ELR (cell line): ENCODE measurements at places on chromosomes 1 and 21.

- peak; percentile 69 for DNase-seq
These were observed 153.5 kb downstream of the HLX start for GRCh38 chr1:221032637-221033280.

- peak; percentile 69 for DNase-seq
These were observed 206.8 kb upstream of the TMEM51 start for GRCh38 chr1:14946684-14947238.

DNA sequence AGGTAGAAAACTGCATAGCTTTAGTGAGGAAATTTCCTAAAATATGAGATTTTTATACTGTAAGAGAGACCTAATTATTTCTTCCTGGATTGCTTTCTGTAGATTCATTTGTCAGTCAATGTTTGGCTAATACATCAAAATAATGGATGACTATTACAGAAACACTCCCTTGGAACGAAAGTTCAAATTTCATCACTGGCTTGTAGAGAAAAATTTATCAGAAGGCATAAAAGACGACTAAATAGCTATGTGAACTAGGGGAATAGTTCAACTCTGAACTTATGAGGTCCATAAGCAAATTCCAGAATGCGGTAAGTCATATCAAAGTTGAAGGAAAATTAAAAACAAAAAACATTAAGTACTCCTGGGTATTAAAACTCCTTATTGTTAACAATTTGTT is 36.0 kb downstream of the WNT2B start:
- peak; percentile 63 for DNase-seq

DNA sequence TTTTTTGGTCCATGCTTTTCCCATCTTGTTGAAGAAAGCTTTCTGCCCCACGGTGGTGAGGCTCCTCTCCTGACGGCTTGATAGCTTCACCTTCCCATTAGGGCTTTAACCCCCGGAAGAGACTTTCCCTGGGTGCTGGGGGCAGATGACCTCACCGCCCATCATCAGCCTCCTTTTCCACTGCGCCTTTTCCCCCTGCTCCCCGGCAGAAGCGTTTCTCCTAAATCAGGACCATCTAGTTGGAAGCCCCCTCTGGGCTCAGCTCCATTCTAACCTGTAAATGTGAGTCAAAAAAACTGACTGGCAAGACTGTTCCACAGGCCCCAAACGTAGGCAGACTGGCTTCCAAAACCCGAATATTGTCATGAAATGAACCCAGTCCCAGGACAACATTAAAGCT is 6.7 kb downstream of the POFUT2 start:
- no peak for DNase-seq

GRCh38 chr1:64880449-64880848 is 85.9 kb downstream of the JAK1 start:
- DNase-seq: no peak

- no peak for DNase-seq
These were observed 270.2 kb downstream of the TBX15 start for GRCh38 chr1:118717893-118718292.

- DNase-seq: no peak
These were observed 26.3 kb upstream of the SYT14 start for GRCh38 chr1:209911746-209912145.

GRCh38 chr1:29650476-29650875 is 414.2 kb downstream of the PTPRU start:
- DNase-seq: no peak

- DNase-seq: no peak
These were observed 157.0 kb upstream of the COA6 start for GRCh38 chr1:234216116-234216703.

DNA sequence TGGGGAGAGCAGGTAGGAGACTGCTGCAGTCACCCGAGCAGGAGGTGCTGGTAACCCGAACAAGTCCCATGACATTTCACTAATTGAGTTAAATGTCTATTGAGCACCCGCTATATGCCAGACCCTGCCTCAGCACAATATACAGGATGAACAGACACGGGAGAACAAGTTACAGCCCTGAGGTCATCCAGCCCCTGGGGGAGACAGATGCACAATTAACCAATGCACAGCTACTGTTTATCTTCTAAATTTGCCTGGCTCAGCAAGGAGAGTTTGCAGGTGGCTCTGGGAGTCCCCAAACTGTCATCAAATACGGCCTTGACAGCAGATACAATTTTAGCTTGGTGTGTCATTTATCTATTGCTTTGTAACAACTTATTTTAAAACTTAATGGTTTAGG is 18.1 kb downstream of the CITED4 start:
- DNase-seq: no peak

- peak; percentile 34 for DNase-seq
These were observed 248.3 kb upstream of the NEGR1 start for GRCh38 chr1:72530646-72531045.

DNA sequence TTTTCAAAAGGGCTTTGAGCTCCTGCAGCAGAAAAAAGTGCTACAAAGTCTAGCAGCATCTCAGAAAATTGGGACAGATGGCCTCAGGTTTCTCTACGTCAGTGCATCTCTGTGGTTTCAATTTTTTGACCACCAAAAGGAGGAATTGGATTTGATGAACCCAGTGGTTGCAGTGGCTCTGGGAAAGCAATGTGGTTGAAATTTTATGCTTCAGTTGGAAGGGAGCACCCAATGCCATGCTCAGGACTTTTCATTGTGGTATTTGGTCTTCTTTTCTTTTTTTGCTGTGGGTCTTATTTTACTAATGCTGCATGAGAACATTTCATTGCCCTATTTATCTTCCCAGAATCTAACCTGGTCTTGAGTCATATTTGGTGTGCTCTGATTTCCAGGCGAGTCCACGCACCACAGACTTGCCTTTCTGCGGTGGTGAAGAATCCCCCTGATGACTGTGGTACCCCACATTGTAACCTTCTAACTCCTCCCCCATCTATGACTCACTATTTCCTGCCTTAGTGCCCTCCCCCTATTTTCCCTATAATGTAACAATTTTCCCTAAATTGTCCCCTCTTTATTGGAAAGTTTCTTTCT is 56.7 kb downstream of the S1PR1 start:
- peak; percentile 93 for DNase-seq

GRCh38 chr21:46347791-46348381 is 23.9 kb downstream of the PCNT start:
- no peak for DNase-seq

GRCh38 chr1:64290420-64290819 is 87.0 kb downstream of the UBE2U start:
- no peak for DNase-seq

DNA sequence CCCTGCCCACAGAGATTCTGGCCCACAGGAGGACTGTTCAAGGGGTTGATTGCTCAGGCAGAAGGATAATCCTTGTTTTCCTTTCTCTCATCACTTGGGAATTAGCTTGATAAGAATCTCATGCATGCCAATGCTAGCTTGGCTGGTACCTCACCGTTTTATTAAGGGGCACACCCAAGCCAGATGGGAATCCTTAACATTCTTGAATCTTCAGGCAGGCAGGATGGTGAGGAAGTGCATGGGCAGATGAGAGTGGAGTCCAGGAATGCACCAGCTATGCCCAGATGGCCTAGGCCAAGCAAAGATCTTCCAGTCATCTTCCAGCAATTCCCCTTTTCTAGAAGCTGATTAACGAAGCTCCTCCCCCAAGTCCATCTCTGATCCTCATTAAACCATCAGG is 4.1 kb upstream of the LCE7A start:
- DNase-seq: peak; percentile 22

DNA sequence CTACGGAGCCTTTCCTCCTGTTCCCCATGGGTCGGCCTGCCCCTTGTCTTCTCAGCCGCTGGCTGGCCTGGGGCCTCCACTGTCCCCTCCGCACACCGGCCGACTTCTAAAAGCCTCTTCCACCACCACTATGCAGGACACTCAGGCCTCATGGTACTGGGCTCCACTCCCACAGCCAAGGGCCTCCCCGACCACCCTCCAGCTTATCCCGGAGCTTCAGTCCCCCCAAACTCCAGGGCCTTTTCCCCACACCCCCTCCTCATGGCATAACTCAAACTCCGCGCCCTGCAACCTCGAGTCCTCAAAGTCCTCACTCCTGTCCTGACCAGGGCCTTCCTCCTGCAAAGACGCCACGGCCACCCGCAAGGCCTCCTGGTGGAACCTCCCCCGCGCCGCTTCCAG is 2.0 kb downstream of the LRRC41 start:
- DNase-seq: peak; percentile 51

DNA sequence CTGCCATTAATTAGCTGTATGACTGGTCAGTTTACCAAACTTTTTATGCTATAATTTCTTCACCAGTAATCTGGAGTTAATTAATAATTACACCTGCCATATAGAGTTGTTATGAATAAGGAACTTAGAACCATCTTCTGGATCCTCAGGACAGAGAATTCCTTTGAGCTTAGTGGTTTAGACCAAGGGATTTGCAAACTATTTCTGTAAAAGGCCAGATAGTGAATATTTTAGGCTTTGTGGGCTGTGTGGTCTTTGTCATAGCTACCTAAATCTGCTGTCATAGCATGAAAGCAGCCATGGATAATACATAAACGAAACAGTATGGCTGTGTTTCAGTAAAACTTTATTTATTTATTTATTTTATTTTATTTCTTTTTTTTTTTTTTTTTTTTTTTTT is 9.0 kb downstream of the TIMM17A start:
- DNase-seq: peak; percentile 44

GRCh38 chr1:201295346-201295745 is 12.0 kb downstream of the PKP1 start:
- DNase-seq: no peak

- DNase-seq: peak; percentile 52
These were observed 8.2 kb downstream of the IFFO2 start for GRCh38 chr1:18948048-18948912.

DNA sequence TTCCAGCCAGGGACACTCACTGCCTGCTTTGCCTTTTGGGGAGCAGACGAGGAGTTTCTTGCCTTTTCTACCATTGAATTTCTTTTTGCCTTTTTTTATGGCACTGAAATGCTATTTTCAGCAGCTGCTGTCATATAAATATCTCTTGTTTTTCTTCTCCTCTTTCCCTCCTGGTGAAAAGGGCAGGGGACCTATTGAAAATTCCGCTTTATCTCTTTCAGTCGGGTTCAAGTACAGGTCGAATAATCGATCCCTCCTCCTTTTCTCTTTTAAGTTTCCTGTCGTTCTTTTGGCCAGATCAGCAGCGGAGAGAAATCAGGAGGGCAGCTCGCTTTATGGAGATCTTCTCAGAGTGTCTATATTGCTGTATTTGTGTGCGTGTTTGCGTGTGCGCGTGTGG is 67.4 kb upstream of the CASZ1 start:
- DNase-seq: no peak

GRCh38 chr21:46285761-46286647 is at the start of gene YBEY:
TSS of gene YBEY (plus strand) at chr21:46286342. CDS start at chr21:46286914, 572 bp downstream.
- peak; percentile 93 for DNase-seq

DNA sequence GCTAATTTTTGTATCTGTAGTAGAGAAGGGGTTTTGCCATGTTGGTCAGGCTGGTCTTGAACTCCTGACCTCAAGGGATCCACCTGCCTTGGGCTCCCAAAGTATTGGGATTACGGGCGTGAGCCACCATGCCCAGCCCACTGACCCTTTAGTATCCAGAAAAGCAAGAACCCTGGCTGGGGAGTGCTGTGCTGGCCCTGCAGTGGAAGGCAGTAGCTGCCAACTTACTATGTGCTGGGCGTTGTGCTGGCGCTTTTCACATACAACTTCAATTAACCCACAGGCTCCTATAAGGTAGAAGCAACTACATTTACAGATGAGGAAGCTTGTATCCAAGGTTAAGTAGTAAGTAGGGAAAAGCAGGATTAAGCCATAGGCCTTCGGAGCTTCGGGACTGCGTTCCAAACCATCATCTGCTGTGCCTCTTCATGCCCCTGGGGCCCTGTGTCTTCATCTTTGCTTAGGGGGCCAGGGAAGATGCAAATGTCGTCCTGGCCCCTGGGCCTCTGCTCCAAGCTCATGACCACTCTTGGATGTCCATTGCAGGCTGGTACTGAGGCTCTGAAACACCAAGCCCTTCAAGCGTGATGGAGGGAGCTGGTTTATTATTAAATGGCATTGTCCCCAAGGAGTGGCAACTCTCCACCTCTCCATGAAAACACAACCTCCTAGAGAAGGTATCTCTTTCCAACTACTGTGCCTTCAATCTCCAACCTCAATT is 8.7 kb upstream of the CPLANE2 start:
- no peak for DNase-seq

DNA sequence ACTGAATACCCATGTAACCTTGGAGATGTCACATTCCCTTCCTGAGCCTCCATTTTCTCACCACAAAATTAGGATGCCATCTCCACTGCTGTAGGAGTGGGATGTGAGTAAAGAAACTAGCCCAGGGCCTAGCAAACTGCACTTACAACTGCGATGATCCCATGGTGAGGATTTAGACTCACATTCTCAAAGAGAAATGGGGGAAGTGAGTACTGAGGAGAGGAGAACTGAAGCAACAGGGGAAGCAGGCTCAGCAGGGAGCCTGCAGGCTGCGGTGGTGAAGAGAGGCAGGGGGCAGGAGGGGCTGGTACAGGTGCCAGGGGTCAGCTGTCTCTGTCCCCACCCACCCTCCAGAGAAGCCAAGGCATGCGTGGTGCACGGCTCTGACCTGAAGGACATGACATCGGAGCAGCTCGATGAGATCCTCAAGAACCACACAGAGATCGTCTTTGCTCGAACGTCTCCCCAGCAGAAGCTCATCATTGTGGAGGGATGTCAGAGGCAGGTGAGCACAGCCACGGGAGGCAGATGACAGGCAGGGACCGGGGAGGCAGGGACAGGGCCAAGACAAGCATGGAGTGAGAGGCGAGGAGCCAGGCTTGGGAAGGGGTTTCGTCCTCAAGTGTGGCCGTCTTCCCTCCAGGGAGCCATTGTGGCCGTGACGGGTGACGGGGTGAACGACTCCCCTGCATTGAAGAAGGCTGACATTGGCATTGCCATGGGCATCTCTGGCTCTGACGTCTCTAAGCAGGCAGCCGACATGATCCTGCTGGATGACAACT is 16.4 kb upstream of the ATP1A4 start:
- no peak for DNase-seq

DNA sequence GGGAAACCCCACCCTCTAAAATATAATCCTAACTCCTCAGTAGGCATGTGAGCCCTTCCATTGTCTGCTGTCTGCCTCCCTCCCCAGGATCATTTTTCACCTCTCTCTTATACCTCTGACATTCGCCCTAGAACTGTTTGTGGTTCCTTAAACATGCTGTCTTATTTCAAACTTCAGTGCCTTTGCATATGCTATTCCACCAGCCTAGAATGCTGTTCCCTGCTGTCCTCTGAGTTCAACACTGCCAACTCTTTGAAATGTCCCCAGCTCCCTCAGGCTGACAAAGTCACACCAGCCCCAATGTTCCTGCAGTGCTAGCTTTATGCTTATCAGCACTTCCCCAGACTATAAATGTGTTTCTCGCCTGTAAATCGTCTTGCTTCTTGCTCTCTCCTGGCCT is 119.5 kb downstream of the HIVEP3 start:
- no peak for DNase-seq
